ENCODE measurements at places on chromosomes 16 and 17.

GRCh38 chr17:34620458-34620857 is 41.1 kb downstream of the TMEM132E start:
- DNase-seq = no peak

DNA sequence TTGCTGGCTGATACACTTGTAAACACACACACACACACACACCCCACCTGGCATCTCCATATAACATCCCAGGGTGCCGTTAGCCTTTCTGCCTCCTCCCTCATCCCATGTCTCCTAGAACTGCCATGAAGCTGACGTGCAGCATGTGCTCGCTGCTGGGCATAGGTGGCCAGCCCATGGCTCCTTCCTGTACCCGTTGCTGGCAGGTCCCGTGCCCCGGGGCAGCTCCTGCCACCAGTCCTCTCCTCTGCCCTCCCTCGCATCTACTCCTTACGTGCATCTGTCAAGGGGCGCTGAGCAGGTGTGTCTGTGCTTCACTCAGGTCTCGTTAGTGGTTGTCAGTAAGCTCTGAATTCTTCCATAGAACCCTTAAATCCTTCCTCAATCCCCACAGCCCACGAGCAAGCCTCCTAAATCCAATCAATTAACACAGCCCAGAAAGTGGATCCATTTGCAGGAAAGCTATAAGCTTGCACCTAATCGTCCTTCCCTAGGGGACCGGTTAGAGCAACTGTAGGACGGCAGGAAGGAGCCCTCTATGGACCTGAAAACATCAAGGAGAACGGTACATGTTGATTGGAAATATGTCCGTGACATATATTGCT is 218.1 kb upstream of the FOXF1 start:
- DNase-seq = no peak

DNA sequence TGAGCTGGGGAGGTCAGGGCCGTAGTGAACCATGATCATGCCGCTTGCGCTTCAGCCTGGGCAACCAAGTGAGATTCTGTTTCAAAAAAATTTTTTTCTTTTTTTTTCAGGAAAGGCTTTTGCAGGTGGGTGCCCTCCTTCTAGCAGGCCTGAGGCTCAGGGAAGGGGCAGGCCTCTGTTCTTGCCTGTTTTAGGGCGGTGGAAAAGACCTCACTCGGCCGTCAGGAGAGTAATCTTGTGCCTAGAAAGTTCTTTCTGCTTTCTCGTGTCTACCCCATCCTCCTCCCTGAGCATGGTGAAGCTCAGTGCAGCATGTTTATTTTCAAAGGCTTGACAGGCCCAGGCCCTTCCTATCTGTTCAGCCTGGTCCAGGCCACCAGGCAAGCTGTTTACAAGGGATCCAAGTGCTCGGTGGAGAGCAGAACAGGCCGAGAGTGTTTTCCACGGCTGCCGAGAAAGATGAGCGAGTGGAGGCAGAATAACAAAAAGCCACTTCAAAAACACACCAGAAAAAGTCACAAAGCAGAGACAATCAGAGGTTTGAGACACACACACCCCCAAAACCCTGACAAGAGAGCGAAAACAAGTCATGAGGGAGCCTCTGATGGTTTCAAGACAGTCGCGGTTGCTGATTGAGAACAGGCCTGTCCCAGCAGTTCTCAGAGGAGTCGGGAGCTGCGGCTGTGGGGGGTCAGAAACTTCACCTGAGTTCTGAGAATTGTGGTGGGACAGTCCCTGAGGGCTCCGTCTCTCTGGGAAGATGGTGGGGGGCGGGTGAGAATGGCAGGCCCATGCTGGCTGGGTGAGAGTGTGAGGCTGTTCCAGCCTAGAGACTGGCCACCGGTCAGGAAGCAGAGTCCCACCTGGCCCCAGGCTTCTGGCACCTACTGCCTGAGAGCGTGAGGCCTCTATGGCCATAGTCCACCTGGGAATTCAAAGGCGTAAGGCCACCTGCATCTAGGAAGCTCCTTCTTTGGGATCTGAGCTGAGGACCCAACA is 37.5 kb upstream of the CCR7 start:
- DNase-seq = no peak

GRCh38 chr17:46122486-46122871 is 70.8 kb downstream of the KANSL1 start:
- no peak for DNase-seq

- no peak for DNase-seq
Observed at GRCh38 chr17:75272848-75273184, 1.8 kb upstream of the MIF4GD start.

GRCh38 chr17:6187836-6188235 is 117.7 kb downstream of the WSCD1 start:
- DNase-seq = no peak

- no peak for DNase-seq
Observed at GRCh38 chr16:12639044-12639443, 164.6 kb downstream of the CPPED1 start.

DNA sequence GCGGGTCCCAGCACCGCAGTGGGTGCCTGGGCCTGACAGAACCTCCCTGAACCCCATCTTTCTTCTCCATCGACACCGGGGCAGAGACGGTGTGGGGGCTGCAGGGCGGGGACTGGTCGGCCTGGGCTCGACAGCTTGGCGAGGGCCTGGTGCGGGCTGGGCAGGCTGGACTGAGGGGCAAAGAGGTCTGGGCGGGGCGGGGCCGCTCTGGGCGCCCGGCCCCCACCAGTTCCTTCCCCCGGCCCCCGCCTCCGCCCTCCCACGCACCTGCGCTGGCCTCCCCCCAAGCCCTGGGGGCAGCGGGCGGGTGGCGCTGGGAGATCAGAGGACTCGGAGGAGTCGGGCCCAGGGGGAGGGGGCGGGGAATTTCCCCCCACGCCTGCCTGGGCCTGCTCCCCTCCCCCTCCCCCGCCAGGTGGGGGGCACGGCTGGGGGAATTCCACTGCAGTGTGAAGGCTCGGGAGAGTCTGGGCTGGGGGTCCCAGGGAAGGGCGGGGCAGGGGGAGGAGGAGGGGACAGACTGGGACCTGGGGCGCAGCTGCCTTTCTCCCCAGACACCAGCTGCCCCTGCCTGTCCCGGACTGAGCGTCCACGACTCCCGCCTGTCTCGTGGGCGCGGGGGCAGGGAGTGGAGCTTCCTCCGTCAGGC is 877 bp upstream of the KREMEN2 start:
- DNase-seq = no peak

DNA sequence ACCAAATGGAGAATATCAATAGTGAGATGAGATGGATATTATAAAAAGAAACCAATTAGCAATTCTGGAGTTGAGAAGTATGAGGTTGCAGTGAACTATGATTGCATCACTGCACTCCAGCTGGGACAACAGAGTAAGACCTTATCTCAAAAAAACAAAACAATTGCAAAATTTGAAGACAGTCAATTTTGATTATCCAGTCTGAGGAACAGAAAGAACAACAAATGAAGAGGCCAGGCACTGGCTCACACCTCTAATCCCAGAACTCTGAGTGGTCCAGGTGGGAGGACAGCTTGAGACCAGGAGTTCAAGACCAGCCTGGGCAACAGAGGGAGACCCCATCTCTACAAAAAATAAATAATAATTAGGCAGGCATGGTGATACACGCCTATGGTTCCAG is 35.0 kb downstream of the USP32 start:
- DNase-seq = no peak

GRCh38 chr17:64097196-64097936 is 32.6 kb downstream of the ERN1 start:
- DNase-seq = no peak

DNA sequence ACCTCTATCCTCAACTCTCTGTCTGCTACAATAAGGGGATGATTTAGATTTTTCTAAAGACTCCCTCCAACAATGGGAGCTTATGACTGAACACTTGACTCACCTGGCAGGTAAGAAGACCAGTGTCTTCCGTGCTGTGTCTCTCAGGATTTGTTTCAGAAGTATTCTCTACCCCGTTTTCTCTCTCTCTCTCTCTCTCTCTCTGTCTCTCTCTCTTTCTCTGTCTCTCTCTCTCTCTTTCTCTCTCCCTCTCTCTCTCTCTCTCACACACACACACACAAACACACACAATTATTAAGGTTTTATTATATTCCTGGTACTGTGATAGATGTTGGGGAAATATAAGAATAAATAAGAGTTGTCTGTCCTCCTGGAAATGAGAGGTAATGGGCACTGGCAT is 263.9 kb downstream of the TOX3 start:
- no peak for DNase-seq

DNA sequence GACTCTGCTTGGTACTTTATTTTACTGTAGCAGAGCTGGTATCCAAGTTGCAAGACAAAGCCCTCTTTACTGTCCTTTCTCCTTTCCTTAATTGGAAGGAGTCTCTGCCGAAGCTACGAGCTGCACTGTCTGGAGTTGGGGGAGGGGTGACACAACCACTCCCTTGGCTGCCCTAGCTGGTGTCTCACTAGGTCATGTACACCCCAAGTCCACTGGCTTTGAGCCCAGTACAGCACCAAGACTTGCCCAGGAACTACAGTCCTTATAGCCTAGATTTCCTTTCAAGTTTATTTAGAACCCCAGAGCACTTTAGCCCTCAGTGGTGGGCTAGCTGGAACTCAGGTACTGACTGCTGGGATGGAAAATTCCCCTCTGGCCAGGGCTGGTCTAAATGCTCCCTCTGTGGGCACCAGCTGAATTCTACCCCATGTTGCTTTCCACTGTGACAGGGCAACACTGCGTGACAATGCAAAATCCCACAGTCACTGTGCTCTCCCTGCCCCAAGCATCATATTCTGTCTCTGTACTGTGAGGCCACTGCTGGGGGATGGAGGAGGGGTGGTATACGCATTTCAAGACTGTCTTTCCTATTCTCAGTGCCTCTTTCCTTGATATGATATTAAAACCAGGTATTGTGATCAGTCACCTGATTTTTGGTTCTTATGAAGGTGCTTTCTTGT is 18.4 kb downstream of the EFCAB5 start:
- DNase-seq = no peak

GRCh38 chr17:9766970-9767369 is 24.4 kb downstream of the DHRS7C start:
- no peak for DNase-seq

DNA sequence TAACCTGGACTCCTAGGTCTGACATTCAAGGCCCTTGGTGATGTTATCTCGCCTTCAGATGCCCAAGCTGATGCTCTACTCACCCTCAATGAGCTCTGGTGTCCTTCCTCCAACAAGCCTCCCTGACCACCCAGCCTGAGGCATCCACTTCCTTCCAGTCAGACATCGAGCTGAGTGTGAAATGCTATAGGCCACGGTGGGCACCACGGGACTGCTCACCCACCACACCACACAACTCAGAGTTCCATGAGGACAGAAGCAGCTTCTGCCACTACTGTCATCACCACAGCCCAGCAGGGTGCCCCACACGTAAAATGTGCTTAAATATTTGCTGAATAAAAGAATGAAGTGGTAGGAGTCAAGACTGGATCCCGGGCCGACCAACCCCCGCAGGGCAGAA is 12.0 kb downstream of the CREBBP start:
- no peak for DNase-seq

DNA sequence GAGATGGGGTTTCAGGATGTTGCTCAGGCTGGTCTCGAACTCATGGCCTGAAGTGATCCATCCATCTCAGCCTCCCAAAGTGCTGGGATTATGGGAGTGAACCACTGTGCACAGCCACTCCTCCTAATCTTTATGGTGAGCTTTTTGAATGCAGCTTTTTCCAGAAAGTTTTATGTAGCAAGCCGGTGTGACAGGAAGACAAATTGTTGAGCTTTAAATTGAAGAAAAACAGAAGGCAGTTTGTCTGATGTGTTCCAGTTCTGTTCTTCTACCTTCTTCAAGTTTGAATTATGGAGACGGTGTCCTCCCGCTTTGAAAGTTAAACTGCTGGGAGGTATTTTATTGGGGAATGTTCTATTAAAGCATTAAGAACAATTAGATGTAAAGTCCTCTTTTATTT is 177.1 kb downstream of the SNX29 start:
- no peak for DNase-seq

GRCh38 chr16:3158026-3158509 is 23.2 kb downstream of the ZNF213 start:
- DNase-seq = no peak

DNA sequence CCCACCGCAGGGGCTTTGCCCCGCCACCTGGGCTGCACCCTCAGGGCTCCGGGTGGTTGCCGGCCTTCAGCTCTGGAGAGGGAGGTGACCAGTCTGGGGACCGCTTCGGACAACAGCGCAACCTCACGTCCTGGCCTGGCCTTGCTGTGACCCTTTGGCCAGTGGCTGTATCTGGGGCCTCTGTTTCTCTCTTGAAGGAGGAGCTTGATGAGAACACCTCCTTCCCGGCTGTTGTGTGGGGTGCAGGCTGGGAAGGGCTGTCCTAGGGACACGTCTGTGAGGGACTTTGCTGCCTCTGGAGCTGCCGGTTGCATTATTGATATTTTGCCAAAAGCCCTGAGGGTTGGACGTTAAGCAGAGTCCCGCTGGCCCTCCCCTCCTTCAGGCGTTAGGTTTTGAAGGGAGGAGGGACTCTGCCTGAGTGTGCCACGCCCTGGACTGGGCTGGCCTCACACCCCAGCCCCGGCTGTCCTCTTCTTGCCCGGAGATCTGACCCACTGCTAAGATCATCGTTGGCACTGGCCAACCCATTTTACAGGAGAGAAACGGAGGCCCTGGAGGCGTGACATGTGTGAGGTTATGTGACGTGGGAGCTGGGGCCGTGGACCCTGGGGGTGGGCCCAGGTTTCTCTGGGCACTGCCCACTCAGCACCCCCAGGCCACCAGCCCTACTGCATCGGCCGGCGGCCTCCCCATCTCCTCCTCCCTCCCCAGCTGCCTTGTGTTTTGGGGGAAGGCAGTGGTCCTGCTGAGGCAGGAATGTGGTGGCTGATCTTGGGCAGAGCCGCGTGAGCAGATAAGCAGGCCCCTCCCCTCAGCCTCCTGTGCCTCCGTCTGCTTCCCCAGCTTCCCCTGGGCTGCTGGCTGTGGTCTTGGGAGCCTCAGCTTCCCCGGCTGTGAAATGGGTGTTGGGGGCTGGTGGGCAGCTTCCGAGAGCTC is 8.5 kb downstream of the ZFPM1 start:
- DNase-seq = no peak

GRCh38 chr16:57696240-57696639 is 1.6 kb downstream of the DRC7 start:
- DNase-seq = no peak

DNA sequence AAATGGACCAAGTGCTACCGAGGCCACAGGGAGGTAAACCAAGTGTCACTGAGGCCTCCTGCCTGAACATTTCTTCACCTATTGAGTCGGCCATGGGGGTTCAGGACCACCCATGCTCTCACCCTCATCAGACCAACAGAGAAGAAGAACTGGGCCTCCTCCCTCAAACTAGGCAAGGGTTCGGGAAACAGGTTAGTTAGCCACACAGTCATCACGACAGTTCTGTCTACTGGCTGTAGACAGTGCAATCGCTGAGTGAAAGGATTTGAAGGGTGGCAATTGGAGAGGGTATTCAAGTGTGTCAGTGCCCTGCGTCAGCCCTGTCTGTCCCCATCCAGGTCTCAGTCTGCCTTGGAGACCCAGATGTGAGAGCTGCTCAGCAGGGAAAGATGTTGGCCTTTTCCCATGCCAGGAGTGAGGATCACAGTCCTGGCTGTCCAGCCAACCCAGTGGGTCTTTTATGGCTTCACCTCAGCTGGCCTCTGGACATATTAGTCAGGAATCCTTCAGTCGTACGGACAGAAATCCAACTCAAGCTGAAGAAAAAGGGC is 19.9 kb downstream of the TBX2 start:
- no peak for DNase-seq

GRCh38 chr17:50590946-50591737 is 30.6 kb downstream of the CACNA1G start:
- no peak for DNase-seq

- DNase-seq = no peak
Observed at GRCh38 chr17:48637323-48638260, 11.4 kb upstream of the HOXB9 start.

Measured in NCI-H1436 treated with DMSO at 0.1 percent for 48 hours (cell line).